ENCODE measurements at places on chromosomes 1 and 21. TPM values are rescaled to one million over a fixed set of nuclear protein-coding genes. Genes with fewer than 3 reads are reported as not detected.

Gene LHX8
- total RNA-seq: 16.1 TPM

DNA sequence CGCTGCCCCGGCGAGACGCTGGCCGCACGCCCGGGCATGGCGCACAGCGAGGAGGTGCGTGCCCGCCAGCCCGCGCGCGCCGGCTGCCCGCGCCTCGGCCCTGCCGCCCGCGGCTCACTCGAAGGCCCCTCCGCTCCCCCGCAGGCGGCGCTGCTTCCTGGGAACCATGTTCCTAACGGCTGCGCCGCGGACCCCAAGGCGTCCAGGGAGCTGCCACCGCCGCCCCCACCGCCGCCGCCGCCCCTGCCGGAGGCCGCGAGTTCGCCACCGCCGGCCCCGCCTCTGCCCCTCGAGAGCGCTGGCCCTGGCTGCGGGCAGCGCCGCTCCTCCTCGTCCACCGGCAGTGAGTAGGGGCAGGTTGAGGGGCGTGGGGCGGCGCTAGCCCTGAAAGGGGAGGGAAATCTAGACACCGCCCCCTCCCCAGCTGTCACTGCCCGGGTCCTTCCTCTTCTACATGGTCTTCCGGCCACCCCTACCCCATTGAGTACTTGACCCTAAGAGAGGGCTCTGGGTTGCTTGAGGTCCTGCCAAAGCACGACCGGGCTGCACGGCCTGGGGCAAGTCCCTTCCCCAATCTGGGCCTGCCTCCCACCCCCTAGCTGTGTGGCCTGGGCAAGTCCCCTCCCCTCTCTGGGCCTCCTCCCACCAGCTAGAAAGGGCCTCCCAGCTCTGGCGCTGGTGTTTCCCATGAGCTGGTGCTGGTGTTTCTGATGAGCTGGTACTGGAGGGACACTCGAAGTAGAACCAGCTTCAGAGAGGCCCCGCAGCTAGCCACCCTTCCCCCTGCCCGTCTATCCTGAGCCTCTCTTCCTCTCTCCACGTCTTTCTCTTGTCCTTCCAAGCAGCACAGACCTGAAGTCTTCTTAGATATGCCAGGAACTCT lies 17.0 kb downstream of the TNFRSF25 start:
- no peak for DNase-seq

GRCh38 chr1:45331436-45332345 lies 5.0 kb downstream of the HPDL start:
- DNase-seq: no peak

- no peak for DNase-seq
Measured at GRCh38 chr1:110975265-110975664, 11.5 kb upstream of the LRIF1 start.

- DNase-seq: peak; percentile 50
Measured at GRCh38 chr1:41101950-41102607, 80.6 kb upstream of the SLFNL1 start.

DNA sequence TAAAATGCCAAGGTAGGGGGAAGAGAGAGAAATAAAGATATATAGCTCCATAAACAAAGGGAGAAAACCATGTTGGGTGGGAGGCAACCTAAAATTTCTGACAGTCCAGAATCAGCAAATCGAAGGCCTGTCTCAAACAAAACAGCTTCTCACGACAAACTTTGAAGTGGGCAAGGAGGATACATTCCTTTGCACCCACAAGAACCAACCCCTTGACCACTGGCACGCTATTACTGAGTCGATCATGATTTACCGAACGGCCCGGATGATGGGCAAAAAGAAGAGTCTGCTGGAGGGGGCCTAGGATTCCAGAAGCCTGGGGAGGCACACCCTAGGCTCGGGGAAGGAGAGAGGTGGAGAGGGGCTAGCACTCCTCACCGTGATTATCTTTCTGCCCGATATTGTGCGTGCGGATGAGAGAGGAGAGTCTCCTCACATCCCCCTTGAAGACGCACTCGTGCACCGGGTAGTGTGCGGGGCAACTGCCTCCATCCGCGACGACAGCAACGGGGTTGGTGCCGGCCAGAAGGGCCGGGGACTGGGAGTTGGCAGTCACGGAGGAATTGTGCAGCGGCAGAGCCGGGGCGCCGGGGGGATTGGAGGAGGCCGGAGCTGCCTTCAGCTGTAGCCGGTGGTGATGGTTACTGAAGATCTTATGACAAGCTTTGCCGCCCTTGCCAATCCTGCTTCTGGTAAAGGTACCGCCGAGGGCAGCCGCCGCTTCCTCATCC lies 756 bp downstream of the ANKRD13C start:
- peak; percentile 66 for DNase-seq

DNA sequence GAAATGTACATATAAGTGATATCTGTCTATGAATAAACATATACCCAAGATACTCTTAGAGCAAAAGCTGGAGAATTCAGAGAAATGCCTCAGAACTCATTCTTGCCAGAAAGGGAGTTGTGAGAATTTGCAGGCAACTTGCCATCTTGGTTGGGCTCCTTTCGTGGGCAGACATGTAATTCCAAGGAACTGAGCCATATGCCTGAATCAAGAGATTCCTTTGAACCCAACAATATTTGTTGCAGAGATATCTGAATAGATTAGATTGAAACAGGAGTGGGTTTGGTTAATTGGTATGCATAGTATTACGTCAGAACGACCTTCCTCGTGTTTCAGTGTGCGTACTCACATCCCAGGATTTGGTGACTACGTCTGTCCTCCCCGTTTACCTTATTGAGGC lies 67.0 kb downstream of the TGFB2 start:
- no peak for DNase-seq

GRCh38 chr21:26019236-26019635 lies 151.3 kb downstream of the APP start:
- no peak for DNase-seq

GRCh38 chr1:218938259-218938658 lies 235.4 kb upstream of the LYPLAL1 start:
- DNase-seq: peak; percentile 47

Gene FGR
- total RNA-seq: not detected

Gene CD160
- total RNA-seq: not detected

DNA sequence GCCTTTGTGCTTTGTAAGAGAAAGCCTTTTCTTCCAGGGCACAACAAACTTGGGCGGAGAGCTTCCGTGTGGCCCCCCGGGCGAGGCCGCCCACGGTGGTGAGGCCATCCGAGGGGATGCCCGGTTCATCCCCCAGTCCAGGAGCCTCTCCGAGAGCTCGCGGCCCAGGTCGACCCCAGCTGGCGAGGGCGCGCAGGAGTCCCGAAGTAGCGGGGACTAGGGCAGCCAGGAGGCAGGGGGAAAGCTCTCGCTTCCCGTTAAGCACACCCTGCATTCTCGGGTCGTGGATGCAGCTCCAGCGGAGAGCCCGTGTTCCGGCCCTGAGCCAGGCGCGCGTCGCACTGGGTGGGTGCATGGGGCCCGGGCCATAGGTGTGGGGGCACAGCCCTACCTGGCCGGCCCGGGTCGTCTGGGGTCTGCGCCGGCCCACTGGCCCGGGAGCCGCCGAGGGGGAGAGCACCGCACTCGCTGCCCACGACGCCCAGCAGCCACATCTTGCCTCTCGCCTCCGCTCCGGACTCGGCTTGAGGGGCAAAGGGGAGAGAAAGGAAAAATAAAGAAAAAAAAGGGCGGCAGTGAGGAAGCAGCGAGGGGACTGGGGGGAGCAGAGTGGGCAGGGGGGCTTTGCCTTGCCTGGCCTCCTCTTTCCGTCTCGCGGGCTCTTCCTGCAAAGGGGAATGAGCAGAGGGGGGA lies 1.8 kb downstream of the RNF220 start:
- DNase-seq: no peak

GRCh38 chr1:42533101-42533863 lies 70.2 kb downstream of the CCDC30 start:
- DNase-seq: no peak

DNA sequence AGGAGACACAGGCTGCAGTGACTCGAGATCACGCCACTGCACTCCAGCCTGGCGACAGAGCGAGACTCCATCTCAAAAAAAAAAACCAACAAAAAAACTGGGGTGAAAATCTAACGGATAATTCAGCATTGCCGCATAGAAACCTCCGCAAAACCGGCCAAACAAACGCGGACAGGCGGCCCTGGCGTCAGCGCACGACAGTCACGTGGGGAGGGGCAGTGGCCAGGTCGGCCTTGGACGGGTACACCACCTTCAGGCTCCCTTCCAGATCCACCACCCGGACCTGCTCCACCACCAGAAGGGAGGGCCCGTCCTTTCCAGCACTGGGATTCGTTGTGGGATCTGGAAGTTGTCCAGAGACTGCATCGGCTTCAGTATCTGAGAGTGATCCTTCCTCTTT lies 8.4 kb downstream of the SMIM1 start:
- no peak for DNase-seq

Gene CLCNKB
- total RNA-seq: not detected

- no peak for DNase-seq
Measured at GRCh38 chr21:43774163-43774562, 1.9 kb downstream of the CSTB start.

Gene TMEM54
- 81.8 TPM for total RNA-seq

Gene CASQ2
- total RNA-seq: not detected

- no peak for DNase-seq
Measured at GRCh38 chr1:20632386-20632785, 872 bp upstream of the PINK1 start.

Data from H4 (cell line).